Activated CD4-positive, alpha-beta T cell treated with anti-CD3 and anti-CD28 coated beads, Interleukin-2, amount 50 U/mL, for 24 hours (primary cell): ENCODE measurements at places on chromosomes 13 and 19.

- no peak for DNase-seq
These were observed 819.5 kb downstream of the DIAPH3 start for GRCh38 chr13:59343993-59344822.

GRCh38 chr19:4354282-4354681 is 10.9 kb downstream of the MPND start:
- DNase-seq: no peak

GRCh38 chr19:46340051-46340659 is 6.7 kb upstream of the PPP5C start:
- no peak for DNase-seq

- no peak for DNase-seq
These were observed 476.9 kb upstream of the KLHL1 start for GRCh38 chr13:70585109-70585508.

GRCh38 chr13:39875111-39875987 is 219.9 kb downstream of the COG6 start:
- no peak for DNase-seq

DNA sequence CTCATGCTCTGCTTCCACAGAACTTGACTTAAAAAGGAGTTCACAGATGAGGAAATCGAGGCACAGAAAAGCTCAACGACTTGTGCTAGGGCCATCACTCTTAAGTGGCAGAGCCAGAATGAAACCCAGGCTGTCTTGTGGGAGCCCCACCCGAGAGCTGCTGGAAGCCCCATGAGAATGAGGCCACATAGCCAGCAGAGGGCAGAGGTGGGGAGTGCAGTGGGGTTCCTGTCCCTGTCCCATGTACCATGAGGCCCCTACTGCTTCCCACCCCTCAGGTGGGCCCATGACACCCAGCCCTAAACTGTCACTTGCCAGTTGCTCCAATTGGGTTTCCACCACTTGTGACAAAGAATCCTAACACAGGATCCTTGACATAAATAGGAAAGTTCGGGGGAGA is 175.9 kb downstream of the IRS2 start:
- DNase-seq: no peak

DNA sequence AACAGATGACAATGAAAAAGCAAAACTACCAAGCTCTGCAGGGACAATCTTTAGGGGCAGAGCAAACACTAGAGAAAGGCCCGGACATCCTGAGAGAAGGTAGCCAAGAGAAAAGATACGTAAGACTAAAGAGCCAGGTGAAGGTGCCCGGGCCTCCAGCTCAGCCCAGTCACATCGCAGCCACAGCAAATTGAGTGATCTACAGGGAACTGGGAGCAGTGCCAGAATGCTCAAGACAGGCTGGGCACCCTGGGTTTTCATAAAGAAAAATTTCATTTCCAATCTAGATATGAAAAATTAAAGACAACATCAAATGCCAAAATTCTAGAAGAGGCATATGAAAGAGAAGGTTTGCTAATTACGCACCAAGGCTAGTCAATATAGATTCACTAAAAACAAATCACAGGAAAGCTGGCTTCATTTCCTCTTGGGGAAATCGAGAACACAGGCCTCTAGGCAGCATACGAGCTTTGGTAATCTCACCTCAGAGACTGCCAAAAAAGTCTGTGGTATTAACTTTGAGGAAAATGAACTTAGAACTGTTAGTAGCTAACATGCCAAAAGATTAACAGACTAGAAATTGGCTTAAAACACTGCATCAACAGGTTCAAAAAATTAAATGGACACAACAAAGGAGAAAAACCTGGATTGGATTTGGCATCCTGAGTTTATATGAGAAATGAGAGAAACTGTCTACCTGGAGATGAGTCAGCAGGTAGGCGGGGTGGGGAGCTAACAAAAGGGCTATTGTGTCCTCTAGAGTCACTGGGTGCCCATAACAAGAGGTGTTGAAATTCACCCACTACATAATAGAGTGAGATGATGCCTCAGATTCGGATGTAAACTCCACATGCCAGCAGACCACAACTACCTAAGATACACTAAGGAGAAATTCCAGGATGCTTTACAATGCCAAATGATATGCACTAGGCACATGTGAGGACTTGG is 6.6 kb downstream of the ANKRD10 start:
- DNase-seq: no peak

DNA sequence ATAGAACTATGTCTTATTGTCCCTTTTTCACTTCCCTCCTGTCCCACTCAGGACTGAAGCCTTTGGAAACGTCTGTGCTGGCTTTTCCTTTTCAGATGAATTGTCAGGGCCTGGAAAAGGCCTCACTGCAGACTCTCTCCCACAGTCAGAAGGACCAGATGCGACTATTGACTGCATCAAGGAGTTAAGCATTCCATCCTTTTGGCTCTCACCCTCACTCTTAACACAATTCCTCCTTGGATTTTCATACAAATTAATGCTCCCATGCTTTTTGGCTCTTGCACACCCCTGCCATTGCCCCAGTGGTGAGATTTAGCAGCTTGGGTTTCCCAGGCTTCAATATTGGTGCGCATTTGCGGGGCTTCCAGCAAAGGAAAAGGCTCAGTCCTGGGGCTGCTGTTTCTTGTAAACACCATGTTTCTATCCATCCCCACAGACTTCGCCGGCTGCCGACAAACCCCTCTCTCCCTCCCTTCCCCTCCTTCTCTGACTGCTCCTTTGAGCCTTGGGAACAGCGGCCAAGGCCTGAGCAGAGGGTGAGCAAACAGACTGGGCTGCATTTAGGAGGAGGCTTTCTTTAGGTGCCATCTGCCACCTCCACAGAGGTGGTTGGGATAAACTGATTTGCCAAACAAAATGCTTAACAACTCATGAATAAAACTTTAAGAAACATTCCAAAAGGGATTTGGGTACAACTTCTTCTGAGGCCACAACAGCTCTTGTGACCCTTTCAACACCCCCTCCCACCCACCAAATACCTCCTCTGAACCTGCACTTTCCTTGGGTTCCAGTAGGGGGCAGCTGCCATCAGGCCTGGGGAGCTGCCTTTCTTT is 48.6 kb upstream of the PCDH8 start:
- DNase-seq: no peak

DNA sequence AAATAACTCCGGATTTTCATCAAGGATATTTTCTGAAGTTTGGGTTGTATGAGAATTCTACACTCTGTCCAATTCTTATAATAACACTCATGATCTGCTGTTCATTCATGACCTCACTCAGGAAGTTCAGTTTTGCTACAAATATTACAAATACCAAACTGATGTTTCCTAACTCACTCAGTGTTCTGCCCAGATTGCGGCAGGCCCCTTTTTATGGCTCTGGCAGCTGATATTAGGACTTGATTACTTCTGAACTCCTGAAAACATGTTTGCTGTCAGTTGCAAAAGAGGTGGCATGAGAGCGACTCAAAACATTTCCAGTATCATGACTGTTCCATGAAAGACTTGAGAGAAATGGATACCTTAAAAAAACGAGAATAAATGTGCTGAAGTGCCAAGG is 188.0 kb downstream of the RGCC start:
- no peak for DNase-seq
